Esophagus mucosa (tissue), 1 donor: ENCODE measurements at places on chromosomes 5 and 9. TPM values are rescaled to one million over a fixed set of nuclear protein-coding genes. Genes with fewer than 3 reads are reported as not detected.

Gene AGXT2
- total RNA-seq = not detected

GRCh38 chr5:74684900-74685851 lies at the start of gene HEXB:
Gene HEXB (plus strand): TSS chr5:74685233. CDS start chr5:74685261, 28 bp downstream.
- ATAC-seq = peak; percentile 97

Gene PIK3R1
- total RNA-seq = 26.9 TPM

DNA sequence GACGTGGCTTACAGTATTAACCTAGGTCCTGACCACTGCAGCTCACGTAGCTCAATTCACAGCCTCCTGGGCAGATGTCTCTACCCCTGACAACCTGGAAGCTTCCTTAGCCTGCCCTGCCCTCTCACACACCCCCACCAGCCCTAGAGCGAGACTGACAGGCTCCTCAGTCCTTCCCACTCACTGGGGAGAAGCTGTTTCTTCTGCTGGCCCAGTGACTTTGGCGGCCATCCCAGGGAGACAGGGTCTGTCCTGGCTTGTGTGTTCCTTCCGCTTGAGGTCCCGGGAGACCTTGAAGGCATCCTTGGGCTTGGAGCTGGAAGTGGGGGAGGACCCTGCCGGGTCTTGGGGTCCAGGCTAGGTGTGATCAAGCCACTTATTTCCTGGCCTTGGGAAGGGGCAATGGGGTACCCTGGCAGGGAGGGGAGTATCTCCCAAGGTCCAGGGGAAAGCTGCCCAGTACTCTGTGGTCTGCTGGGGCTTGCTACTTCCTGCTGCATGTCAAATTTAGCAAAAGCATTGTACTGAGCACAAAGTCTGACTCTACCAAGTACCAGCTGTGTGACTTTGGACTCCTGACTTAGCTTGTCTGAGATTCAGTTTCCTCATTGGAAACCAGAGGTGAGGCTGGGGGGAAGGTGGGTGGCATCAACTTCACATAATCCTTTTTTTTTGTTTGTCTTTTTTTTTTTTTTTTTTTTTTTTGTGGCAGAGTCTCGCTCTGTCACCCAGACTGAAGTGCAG lies 1.9 kb downstream of the MIGA2 start:
- peak; percentile 15 for ATAC-seq

DNA sequence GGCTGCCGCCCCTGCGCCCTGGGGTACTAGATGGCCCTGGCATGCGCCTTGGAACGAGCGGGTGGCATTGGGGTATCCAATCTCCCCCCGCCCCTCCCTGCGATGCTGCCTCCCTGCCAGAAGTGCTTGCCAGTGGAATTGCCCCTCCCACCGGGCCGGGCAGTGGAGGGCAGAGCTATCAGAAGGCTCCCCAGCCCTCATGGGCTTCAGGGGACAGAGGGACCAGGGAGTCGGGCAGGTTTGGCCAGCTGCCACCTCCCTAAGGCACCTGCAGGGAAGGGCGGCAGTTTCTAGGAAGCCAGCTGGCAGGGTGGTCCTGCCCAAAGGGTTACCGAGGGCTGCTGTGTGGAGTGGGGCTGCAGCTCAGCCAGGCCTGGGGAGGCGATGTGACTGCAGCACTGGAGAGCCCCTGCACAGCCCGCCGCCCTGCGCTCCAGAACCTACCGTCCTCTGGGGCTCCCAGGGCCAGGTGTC lies 52.8 kb upstream of the EGFL7 start:
- ATAC-seq = no peak

DNA sequence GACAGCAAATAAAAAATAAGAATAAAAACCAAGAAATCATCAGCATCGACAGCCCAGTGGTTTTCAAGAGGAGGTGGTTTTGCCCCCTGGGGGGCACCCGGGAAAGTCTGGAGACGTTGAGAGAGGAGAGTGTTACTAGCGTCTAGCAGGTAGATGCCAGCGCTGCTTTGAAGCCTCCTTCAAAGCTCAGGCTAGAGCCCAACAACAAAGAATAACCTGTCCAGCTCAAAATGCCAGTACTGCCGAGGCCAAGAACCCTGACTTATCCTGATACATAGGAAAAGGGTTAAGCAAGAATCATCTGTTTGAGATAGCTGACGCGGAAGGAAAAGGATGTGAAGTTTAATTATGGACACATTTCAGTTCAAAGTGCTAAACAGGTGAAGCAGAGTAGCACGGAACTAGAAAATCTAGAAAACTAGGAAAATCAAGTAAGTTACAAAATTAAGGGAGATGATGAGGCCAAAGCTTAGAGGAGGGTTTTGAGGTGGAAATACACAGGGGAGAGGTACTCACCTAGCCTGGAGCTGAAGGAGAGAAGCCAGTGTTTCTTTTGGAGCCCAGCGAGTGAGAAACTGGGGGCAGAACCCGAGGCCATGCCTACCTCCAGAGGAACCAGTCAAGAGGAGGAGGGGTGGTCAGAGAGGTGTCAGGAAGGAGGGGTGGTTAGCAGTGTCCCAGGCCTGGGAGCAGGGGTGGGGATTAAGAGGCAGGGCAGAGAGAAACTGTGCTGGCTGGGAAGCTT lies 121.0 kb upstream of the RETREG1 start:
- peak; percentile 17 for ATAC-seq

GRCh38 chr5:17808566-17808965 lies 174.3 kb downstream of the TAF11L14 start:
- no peak for ATAC-seq

DNA sequence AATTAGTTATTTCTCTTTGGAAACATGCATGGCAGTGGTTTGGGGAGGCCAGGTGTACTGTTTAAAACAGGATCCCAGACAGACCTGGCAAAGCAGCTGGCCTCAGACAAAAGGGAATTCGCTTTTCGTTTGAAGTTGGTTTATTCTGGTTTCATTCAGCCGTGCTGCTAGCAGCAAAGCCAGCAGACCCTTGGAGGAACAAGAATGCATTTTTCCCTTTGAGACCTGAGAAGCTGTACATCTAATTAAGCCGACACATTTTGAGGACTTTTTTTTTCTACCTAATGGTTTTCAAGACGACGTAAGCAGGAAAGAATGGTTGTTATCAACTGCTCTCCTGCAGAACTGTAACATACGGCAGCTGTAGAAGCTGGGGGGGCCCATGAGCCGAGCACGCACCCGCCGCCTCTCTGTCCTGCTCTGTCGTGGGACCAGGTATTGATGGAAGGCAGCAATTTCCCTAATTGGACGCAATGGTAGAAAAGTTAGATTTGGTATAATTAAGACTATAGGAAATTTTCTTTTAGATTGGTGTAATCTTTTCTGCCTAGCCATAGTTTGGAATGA lies 13.6 kb downstream of the PLEKHG4B start:
- ATAC-seq = no peak

Gene TAF1L
- not detected for total RNA-seq

DNA sequence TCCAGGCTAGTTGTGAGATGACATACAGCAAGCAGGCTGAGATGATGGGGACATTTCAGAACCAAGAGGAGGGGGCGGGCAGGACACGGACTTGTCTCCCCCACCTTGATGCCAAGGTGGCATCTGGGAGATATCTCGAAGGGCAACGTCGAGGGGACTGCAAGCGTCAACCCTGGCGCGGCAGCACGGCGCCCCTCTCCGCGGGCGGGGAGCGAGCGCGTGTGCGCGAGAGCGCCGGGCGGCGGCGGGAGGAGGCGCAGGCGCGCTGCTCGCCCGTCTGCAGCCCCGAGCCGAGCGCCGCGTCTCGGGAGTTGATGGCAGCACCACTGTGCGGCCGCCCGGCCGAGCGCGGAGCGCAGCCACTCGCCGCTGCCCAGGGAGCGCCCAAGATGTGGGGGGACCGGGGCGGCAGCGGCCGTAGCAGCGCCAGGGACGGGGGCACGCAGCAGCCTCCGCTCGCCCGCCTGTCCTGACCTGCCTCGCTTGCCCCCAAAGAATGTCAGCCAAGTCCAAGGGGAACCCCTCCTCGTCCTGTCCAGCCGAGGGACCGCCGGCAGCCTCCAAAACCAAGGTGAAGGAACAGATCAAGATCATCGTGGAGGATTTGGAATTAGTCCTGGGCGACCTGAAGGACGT lies at the start of gene PRR16:
TSS of gene PRR16 (plus strand) at position 310 of the 636 bp plus-strand sequence.
- ATAC-seq = peak; percentile 78

DNA sequence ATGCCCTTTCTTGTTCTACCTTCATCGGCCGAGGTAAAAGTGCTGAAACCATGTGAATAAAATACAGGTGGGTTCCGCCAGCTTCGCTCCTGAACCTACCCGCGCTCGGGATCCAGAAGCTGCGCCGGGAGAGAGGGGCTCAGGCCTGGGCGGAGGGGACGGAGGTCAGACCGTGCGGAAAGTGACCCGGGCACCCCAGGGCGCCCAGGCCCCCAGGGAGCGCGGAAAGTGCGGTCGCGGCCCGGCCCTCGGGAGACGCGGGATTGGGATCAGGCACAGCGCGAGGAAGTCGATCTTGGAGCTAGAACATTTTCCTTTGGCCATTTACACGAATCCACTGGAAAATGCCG lies 329 bp downstream of the SYK start:
- peak; percentile 54 for ATAC-seq

- peak; percentile 35 for ATAC-seq
These were observed at the start of gene EGFLAM for GRCh38 chr5:38258319-38259061. Gene EGFLAM (plus strand): TSS chr5:38258559. CDS start chr5:38258755, 196 bp downstream.

GRCh38 chr9:124084087-124084486 lies 72.5 kb downstream of the LHX2 start:
- ATAC-seq = no peak

GRCh38 chr5:97010606-97011005 lies 74.7 kb downstream of the LNPEP start:
- ATAC-seq = no peak

- peak; percentile 10 for ATAC-seq
These were observed 257.8 kb downstream of the FSTL4 start for GRCh38 chr5:133354323-133355185.

GRCh38 chr5:13674391-13674790 lies 270.1 kb downstream of the DNAH5 start:
- no peak for ATAC-seq

DNA sequence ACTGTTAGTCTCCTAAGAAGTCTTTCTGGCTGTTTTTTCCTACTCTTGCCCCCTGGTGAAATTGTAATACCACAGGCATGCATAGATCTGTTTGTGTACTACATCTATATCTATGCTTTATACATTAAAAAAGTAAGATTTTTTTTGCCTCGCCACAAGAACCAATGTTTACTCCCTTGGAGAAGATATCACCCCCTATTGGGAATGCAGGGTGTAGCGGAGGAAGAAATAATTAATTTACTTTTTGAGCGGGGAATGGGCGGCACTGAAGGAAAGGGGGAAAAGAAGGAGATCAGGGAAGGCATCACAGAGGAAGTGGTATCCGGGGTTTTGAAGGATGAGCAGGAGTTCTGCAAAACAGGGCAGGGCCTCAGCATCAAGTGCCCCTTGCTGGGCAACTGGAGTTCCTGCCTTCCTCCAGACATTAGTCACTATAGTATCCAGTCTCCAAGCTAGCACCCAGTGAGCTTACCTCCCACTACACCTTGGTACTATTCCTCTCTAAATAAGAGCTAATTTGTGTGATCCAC lies 134.9 kb downstream of the GABBR2 start:
- no peak for ATAC-seq

Gene ATOSB
- 22.7 TPM for total RNA-seq
